ENCODE measurements at places on chromosomes 7 and 10.

DNA sequence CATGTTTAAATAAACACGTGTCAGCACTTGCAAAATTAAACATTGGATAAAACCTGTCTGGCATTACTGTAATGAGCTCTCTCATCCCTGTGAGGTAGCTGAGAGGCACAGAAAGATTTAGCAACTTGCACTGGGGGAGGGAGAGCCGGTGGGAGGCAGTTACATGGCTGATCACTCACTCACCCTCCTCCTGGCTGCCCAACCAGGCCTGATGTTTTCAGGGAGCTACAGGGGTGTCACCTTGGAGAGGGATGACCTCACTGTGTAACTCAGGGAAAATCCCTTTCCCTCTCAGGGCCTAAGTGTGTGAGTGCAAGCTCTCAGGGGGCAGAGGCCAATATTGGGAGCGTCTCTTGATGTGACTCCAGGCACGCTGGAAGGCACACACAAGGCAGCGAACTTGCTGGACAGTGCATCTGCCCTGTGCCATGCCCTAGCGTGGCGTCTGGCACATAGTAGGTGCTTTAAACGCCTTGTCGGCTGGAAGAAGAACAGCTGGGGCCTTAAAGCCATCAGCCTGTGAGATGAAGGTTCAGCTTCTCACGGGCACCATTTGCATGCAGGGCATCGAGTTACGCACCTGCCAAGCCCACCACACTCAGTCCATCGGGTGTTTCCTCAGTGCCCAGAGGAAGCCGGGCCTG is 51.1 kb downstream of the ELFN1 start:
- no peak for DNase-seq

GRCh38 chr7:19118636-19119371 is 1.4 kb upstream of the TWIST1 start:
- peak; percentile 36 for DNase-seq

DNA sequence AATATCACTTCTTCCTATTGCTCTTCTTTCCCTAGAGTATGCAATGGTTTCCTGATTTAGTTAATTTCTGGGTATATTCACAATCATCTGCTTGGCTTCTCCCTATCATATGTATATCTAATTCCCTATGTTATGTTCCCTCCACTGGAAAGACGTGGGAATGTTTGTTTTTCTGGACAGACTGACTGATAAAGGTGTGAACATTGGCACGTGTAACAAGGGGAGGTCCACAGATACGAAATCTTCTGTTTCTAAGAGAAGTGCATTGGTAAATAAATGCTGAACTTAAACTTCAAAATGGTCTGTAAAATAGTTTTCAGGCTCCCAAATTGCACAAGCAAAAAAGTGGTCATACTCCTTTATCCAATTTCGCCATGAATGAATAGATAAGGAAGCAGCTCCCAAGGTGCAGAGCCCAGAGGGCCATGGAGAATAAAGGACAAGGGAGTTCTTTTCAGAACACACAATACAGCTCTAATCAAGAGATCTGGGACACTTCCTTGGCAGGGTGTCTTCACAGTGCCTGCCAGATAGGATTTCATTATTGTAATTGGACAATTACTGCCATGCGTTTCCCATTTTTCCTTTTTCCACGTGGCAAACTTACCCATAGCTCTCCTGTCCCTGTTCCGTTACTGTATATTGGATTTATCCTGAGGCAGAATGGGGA is 141.9 kb downstream of the RNF133 start:
- no peak for DNase-seq

GRCh38 chr7:46072722-46073121 is 151.7 kb upstream of the IGFBP3 start:
- DNase-seq: no peak

- DNase-seq: no peak
Observed at GRCh38 chr10:116001262-116001857, 271.6 kb downstream of the GFRA1 start.

DNA sequence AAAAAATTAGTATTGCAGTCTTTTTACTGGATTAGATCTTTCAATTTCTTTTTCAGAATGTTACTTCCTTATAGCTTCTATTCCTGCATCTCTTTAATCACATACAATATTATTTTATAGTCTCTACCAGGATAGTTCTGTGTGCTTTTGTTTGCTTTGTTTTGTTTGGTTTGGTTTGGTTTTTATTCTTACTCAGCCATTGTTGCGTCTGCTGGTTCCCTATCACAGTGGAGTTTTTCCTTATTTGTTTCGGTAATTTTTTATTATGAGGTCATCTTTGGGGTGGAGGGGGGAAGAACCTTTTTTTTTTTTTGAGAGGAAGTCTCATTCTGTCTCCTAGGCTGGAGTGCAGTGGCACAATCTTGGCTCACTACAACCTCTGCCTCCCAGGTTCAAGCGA is 9.0 kb upstream of the BAIAP2L1 start:
- no peak for DNase-seq

- no peak for DNase-seq
Observed at GRCh38 chr10:129495256-129495655, 28.2 kb downstream of the MGMT start.

- no peak for DNase-seq
Observed at GRCh38 chr10:80275756-80276155, 13.7 kb downstream of the MAT1A start.

DNA sequence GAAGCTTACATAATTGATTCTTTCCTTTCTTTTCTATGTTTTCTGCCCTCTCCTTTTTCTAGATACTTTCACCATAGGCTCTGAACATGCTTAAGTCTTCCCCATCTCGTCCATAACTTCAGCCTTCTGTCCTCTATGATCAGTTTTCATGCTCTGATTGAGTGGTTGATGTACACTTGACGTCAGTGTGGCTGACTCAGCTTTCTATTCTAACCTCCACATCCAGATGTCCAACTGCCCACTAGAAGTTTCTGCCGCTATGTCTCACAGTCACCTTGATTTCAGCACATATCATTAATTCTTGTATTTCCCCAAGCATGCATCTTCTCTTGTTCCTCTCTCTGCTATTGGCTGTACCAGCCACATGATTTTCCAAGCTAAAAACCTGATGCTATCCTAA is 15.0 kb downstream of the CDK14 start:
- no peak for DNase-seq

DNA sequence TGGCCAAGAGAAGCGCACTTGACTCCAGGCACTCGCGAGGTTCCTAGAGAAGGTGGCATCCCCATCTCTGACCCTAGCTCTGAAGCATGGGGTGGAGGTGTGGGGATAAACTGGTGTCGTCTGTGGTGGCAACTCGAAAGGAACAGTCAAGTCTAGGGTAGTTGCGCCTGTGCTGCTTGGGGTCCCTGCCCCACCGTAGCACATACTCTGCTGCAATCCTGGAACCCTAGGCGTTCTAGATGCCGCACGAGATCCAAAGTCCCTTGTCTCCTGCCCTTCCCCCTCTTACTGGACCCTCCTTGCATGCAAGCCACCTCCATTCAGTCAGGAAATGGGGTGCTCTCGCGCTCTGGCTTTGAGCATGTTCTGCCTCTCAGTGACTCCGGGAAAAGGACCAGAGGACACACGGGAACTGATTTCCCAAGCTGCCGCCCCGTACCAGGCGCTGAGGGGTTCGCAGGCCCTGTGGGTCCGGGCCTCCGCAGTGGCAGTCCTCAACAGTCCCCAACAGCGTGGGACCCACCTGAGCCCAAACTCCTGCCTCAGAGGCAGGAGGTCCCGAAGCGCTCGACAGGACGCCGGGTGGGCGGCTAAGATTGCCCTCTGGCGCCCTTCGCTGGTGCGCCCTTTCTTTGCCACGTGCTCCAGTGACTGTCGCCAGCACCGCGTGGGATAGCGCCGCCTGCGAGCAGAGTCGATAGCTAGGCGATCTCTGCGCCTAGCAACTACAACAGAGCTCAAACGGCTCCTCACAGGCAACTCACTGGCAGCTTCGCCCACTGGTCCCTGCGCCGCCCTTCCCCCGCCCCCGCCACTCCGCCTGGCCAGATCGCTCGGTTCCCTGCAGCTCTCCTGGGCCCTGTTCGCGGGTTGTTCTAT is 452.0 kb downstream of the REEP3 start:
- DNase-seq: no peak

GRCh38 chr7:112206991-112207592 is 597 bp downstream of the ZNF277 start:
- DNase-seq: peak; percentile 35

GRCh38 chr10:124476043-124476725 is 14.6 kb downstream of the LHPP start:
- no peak for DNase-seq

DNA sequence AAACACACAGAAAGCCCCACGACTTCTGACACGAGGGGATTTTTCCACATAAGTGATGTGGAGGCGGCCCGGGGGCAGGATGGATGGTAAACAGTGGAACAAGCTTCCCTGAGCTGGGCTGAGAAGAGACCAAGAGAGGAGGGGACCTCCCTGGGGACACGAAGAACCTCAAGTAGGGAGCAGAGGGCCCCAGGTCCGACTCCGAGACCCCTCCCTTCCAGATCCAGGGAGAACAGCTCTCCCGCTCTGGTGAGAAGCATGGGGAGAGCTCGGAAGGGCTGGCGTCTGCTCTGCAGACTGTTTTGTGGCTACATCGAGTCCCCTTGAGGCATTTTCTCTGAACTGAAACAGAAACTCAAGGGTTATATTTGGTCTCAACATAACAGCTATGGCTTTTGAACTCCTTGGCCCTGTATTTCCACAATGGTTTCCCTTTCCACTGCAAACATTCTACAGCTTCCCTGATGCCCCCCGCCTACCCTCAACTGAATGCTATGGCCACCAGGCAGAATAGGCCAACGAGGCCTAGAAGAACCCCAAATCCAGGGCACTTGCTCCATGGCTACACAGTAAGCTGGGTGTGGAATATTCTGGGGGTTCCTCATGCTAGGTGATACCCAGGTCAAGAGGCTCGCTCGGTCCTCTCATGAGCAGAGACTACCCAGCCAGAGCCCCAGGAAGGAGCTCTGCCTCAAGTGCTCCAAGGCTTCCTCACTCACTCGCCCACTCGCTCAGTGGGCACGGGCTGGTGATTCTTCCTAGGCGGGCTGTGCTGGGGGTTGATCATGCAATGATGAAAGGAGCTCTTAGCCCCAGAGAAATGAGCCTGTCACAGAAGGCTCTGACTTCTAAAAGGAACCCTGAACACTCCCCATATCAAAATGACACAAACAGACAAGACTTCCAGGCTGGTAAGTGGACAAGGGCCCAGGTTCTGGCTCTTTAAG is 47.5 kb downstream of the FAM53B start:
- no peak for DNase-seq

- peak; percentile 78 for DNase-seq
Observed at GRCh38 chr7:25849500-25850184, 302.4 kb upstream of the NFE2L3 start.

GRCh38 chr10:116094356-116094755 is 178.7 kb downstream of the GFRA1 start:
- no peak for DNase-seq

Measured in NB4 (cell line).